ENCODE measurements at places on chromosomes 7 and 10.

GRCh38 chr7:8121243-8121642 lies 140.7 kb downstream of the ICA1 start:
- no peak for DNase-seq

GRCh38 chr10:3866332-3866731 lies 81.3 kb upstream of the KLF6 start:
- DNase-seq, result no peak

DNA sequence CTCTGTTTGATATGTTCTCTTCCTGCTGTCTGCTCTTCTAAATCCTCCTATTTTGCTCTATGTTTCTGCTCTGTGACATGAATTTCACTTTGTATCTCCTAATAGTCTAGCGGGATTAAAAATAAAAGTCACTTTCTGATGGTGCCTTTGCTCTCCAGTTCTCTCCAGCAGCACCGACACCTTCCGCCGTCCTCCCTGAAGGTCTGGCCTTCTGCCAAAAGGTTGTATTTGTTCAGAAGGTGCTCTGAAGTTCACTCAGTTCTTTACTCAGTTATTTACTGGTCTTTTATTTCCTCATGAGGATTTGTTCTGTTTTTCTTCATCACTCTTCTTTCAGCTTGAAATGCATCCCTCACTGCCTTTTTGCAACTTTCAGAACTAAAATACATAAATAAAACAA lies 11.2 kb upstream of the EPHA1 start:
- DNase-seq, result no peak

DNA sequence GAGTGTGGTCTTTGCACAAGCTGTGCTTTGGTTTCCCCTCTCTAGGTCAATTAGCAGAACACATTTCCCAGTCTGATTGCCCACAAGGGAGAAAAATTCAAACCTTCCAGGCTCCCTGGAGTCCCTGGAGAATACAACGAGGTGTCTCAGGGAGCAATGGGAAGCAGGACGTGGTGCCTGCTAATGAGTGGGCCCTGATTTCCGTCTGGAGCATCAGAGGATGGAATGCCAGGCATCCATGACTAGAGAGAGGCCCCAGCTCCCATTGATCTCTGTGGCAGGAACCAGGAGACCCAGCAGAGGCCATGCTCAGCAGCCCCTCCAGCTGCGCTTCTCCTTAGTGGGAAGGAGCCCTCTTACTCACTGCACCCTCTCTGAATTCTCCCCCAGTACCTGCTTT lies 33.2 kb upstream of the TLX1 start:
- DNase-seq, result no peak

DNA sequence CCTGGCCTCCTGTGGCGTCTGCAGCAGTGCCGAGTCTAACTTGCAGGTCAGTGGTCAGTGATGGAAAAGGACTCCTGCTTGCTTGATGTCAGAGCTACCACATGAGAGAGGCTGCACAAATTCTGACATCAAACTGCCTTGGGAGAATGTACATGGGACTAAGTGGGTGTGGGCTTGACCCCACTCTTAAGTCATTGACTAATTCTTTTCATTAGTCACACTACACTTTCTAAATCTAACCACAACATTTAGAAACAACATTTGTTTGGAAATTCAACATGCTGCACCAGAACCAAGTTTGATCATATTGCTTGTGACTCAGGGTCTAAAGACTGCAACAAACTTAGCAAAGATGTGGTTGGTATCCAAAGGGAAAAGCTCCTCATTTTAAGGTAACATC lies 24.4 kb upstream of the CDC14C start:
- no peak for DNase-seq

DNA sequence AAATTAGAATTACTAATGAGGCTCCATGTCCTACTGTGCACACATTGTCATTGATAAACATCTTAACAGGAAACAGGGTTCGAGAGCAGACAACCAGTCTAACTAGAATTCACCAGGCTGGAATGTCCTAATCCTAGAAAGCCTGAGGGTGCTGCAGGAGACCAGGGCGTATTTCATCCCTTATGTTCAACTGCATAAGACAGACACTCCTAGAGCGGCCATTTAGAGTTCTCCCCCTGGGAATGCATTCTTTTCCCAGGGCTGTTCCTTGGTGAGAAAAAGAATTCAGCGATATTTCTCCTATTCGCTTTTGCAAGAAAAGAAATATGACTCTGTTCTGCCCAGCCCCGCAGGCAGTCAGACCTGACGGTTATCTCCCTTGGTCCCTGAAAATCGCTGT lies 486.0 kb downstream of the REEP3 start:
- no peak for DNase-seq

GRCh38 chr7:90503367-90503766 lies 33.9 kb downstream of the PTTG1IP2 start:
- DNase-seq, result no peak

- DNase-seq, result no peak
These were observed 40.1 kb upstream of the RET start for GRCh38 chr10:43036481-43037428.

DNA sequence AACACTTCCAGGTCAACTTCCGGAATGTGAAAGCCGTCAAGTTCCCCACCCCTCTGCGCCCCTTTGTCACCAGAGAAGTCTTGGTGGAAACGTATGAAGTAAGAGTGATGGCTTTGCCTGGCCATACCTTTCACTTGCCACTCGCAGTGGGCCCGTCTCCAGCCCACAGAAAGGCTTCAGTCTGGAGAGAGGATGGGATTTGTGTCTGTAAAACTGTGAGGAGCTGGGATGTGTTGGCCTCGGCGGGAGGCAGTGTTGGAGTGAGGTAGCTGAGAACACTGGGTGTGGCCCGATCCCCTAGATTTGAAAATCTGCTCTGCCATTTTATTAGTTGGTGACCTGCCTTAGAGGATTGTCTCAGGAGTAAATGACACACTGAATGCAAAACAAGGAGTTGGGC lies 6.4 kb downstream of the ADCK2 start:
- DNase-seq, result no peak

Data from adrenal gland (tissue), 19 donors.